ENCODE measurements at places on chromosomes 13 and 19.

DNA sequence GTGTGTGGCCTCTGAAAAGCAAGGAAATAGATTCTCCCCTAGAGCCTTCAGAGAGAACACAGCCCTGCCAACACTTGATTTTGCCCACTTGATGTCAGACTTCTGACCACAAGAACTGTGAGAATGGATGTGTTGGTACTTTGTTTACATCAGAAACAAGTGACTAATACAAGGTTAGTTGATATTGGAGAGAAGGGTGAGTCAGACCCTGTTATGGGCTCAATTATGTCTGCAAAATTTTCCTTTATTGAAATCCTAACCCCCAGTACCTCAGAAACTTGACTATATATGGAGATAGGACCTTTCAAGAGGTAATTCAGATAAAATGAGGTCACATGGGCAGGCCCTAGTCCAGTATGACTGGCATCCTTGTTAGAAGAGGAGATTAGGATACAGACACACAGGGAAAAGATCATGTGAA lies 226.7 kb downstream of the RFC3 start:
- DNase-seq: no peak

- no peak for DNase-seq
These were observed 72.6 kb downstream of the SIPA1L3 start for GRCh38 chr19:37979547-37980082.

GRCh38 chr19:17942181-17942580 lies 9.4 kb downstream of the CCDC124 start:
- no peak for DNase-seq

DNA sequence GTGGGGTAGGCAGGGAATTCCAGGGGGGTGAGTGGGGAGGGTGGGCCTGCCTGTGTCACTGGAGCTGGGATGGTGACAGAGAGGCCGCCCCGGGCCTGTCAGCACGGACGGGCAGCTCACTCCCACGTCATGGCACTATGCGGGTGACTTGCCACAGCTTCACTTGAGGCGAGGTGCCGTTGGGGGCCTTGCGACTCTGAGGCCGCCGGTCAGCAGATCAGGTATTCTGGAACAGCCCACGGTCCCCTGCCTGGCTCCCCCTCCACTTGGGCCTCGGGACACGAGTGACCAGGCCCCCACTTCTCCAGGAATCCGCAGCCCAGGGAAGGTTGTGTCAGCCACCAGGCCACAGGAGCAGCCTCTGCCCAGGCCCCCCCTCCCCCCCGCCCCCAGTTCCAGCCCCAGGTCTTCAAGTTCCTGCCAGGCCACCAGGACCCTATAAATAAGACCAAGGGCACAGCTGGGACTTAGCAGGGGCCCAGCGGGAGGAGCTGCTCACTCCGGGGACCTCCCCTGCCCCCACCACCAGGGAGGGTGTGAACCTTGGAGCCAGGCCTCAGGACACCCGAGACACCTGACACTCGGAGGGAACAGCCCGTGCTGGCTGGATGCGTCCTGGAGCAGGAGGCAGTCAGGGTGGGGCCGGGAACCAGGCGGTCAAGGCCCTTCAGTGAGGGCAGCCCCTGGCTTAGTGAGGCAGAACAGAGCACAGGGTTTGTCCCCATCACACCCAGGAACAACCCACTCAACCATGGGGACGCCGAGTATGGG lies 2.7 kb upstream of the MIDN start:
- DNase-seq: peak; percentile 26

DNA sequence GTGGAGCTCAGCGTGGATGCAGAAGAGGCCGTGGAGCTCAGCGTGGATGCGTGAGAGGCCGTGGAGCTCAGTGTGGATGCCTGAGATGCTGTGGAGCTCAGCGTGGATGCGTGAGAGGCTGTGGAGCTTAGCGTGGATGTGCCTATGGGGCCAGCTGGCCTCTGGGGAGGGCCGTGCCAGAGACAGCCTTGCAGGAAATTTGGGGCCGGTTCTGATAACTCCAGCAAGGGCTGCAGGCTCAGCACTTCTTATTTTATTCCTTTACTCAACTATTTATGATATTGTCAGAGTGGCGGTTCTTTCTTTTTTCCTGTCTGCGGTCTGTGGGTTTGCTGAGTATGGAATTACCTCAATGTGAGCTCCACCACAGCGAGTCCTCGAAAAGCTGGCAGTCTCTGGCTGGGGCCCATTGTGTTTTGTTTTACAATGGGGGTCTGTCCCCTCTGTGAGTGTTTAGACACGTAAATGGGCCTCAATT lies 17.8 kb upstream of the TMEM255B start:
- DNase-seq: no peak

DNA sequence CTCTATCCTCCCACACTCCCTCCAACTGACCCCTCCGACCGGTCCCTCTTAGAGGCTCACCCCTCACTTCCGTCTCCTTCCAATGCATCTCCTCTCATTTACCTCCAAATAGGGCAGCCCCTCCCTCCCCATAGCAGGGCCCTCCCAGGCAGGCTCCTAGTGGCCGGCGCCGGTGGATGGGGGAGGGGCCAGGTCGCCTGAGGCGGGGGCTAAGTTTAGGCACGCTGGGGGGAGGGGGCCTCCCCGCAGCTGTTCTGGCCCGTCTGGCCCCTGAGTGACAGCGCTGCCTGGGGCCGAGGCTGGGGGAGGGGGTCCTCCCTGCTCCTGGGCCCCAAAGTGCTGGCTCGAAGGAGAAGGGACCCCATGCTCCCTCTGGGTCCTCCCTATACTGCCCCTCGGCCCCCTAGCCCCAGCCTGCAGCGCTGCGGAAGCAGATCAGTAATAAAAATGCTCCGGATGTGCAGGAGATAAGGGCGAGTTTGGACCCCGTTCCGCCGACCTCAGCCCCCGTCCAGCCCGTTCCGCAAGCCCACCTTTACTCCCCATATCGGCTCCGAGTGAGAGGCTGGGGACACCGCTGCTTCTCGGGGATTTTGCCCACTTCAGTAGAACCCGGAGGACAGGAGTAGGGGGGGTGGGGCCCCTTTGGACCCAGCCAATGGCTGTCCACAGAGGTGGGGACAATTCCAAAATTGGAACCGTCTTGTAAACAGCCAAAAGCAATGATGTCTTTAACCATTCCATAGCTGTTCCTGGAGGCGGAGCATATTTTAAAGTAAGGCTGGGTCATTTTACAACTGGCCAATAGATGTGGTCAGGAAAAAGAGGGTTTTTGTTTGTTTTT lies 4.0 kb downstream of the RTN2 start:
- peak; percentile 94 for DNase-seq

- no peak for DNase-seq
These were observed 42.6 kb downstream of the CYP4F22 start for GRCh38 chr19:15550929-15551292.

- peak; percentile 63 for DNase-seq
These were observed 11.2 kb upstream of the KLF12 start for GRCh38 chr13:74145249-74145975.

GRCh38 chr13:76683854-76684253 lies 202.4 kb downstream of the KCTD12 start:
- no peak for DNase-seq

GRCh38 chr13:75870397-75870903 lies 234.3 kb downstream of the LMO7 start:
- peak; percentile 54 for DNase-seq

GRCh38 chr13:40313269-40314200 lies 352.9 kb downstream of the FOXO1 start:
- DNase-seq: no peak

GRCh38 chr19:54392105-54392504 lies 23.2 kb upstream of the TTYH1 start:
- DNase-seq: no peak

DNA sequence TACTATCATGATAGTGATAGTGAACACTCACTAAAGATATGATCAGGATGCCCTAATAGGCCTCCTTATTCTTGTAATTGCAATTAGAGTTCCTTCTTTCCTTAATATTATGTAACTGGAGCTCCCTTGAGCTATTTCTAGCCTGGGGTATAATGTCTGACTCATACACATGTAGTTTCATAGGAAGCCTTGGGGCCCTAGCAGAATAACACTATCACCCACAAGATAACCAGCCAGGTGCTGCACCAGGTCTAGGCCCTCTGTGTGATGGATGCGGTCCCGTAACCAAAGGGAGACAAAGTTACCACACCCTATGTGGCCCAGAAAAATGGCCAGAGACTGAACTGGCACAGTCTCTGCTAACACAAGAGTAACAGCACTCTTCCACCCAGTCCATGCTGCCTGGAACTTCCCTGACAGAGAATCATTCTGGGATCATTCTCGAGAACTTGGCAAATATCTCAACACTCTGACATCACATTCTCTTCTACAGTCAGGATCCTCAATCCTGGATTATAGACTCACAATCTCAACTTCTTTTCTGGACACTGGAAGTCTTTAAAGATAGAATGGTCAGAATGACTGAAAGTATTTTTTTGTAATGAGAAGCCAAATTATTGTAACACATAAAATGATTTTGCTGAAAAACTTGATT lies 32.6 kb upstream of the IGFL4 start:
- DNase-seq: no peak
